ENCODE measurements at places on chromosomes 11 and 22.

- no peak for DNase-seq
These were observed 73.0 kb upstream of the PHF21B start for GRCh38 chr22:45082795-45083194.

- no peak for DNase-seq
These were observed 31.1 kb downstream of the UQCR10 start for GRCh38 chr22:29798318-29798717.

GRCh38 chr22:43275545-43276317, 67.4 kb downstream of the SCUBE1 start:
- DNase-seq = no peak

- DNase-seq = no peak
These were observed 9.6 kb upstream of the C1QTNF6 start for GRCh38 chr22:37197451-37198257.

GRCh38 chr11:128555606-128556005, 31.8 kb downstream of the ETS1 start:
- DNase-seq = no peak

GRCh38 chr11:117835576-117835975, 11.0 kb upstream of the FXYD2 start:
- DNase-seq = no peak

DNA sequence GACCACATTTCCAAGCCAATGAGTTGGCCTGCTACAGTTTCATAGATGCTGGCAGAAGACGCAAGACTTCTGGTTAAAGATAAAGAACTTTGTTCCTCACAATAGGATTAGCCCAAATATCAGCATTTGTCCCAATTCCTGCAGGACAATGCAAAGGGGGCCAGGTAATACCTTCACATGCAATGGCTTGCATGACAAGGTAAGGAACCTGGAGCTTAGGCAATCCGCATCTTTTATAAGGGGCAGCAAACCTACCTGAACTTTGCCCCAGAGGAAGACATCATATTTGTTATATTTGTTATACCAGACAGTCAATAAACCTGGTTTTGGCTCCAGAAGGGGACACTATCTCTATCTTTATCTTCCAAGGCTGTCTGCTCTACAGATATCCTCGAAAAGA, 5.3 kb downstream of the P2RY6 start:
- DNase-seq = no peak

- no peak for DNase-seq
These were observed 1.2 kb downstream of the BET1L start for GRCh38 chr11:206002-206384.

DNA sequence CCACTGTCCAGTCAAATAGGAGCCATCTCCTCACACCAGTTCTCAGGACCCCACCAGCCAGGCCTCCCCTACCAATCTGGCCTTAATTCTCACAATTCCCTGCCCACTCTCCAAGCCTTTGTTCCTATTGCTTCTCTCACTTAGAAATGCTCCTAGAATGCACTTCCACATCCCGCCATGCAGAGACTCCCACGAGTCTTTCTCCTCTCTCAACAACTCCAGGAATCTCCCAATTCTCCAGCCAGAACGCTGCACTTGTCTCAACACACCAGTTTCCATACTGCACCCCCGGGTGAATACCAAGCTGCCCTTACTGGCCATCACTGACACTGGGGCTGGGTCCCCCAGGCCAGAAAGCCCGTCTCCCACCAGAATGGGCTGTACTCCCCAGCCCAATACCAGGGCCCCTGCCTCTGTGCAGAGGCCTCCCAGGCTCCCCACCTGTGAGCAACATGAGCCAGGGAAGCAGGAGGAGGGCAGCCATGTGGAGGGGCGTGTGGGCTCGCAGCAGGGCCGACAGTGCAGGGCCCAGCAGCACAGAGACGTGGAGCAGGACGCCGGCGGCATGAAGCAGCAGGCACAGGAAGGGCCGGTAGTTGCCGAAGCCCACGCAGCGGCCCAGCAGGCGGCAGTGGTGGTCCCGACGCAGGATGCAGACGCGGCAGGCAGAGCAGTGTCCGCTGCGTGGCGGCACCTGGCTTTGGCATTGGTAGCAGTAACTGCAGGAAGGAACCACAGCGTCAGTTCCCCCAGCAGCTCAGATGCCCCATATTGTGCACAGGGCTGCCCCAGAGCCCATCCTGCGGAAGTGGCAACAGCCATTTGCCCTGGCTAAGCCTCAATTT, 2.4 kb downstream of the ZDHHC24 start:
- DNase-seq = no peak

GRCh38 chr11:108206171-108206570, 16.3 kb downstream of the NPAT start:
- no peak for DNase-seq

DNA sequence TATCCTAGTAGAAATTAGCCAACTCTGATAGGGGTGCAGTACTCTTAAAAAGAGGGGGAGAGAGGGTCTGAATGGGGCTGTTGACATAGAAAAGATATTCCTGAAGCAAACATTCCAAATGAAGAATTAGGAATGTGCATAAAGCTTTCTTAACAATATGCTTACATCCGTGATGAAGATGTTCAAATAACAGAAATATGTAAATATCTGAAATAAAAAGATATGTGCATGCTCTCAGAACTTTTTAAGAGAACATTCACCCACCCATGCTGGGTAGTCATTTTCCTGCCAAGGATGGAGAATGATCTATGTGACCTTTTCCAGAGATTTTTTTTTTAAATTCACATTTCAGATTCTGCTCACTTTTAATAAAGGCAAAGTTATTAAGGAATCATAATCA, 80.6 kb downstream of the GRIA4 start:
- no peak for DNase-seq

DNA sequence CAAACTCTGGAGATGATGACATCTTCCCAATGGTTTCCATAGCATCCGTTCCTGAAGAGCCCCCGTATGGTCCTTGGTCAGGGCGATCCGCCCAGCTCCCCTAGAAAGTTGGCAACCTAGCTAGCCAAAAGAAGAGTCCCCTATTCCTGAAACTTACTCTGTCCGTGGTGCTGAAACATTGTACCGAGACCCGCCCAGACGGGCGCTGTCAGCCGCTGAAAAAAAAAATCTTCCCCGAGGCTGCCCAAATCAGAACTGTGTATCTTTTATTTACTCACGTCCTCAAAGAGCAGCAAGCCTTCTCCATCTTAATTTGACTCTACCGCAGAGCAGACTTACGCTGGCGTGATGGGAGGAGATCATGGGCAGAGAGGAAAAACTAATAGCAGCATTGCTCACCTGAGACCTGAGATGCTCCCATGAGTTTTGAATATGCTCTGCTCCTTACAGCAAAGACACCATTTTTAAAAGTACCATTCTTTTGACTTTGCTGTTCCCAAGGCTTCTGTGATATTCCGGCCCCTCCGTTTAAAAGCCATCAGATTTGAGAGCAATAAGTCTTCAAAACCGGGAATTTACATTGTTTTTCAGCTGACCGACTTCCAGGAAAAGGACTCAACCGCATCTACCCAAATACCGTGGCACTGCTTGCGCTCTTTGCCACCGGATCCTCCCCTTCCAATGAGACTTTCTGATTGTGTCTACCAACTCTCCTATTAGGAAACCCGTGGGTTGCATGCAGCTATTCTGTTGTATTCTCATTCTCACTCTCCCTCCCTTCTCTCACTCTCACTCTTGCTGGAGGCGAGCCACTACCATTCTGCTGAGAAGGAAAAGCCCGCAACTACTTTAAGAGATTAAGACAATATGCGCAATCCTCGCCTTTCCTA, at the start of gene SLC17A6:
Gene SLC17A6, plus strand, starts transcription at position 786 of the 890 bp plus-strand sequence. CDS start 153 bp downstream, outside the sequence.
- no peak for DNase-seq

GRCh38 chr11:75740681-75741080, 23.0 kb downstream of the MOGAT2 start:
- DNase-seq = no peak

DNA sequence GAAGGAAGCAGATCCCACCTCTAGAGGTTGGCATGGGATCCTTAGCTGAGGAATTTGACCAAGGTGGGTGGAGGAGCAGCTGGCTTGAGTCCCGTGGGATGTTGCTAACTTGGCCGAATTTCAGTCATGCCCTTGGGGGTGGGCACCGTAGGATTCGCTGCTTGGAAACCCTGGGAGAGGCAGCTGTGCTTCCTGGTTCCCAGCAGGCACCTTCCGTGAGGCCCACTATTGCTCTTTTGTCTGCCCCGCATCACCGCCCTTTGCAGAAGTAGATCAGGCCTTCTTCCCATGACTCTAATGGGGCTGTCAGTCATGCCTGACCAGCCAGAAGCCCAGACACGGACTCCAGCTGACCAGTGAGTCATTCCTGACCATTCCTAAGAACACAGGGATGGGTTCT, 292.3 kb upstream of the SYN3 start:
- DNase-seq = no peak

GRCh38 chr22:44025171-44026065, 1.3 kb downstream of the PARVB start:
- no peak for DNase-seq

GRCh38 chr11:119107538-119108145, 498 bp downstream of the C2CD2L start:
- DNase-seq = no peak

DNA sequence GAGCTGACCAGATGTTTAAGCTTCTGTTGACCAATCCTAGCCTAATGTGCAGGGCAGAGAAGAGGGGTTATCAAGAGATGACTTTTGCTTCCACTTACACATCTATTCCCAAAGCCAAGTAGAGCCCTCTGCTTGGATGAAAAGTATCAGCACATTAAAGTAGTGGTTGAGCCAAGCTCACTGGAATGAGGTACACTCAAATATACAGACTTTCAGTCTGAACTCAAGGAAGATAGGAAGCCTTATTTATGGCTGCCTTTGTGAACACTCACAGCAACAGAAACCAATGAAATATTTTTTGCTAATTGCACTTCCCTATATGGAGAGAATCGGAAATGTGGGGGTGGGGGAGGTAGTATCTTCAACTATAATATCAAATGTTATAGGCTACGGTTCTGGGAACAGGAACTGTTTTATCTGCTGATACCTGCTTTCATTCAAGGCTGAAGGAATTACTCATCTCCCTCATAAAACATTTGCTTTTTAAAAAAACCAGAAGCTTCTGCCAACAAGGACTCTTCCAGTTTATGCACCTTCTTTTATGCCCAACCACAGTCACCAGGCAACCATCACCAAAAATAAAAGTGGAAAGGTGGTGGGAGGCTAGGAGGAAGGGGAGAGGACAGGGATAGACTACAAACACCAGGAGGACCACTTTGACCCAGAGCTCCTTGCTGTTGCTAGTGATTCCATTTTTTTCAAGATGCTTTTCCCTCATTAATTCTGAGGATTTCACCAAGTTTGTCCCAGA, 91.2 kb downstream of the CLPB start:
- DNase-seq = no peak

- peak; percentile 65 for DNase-seq
These were observed 1018.9 kb downstream of the DLG2 start for GRCh38 chr11:84607975-84608836.

DNA sequence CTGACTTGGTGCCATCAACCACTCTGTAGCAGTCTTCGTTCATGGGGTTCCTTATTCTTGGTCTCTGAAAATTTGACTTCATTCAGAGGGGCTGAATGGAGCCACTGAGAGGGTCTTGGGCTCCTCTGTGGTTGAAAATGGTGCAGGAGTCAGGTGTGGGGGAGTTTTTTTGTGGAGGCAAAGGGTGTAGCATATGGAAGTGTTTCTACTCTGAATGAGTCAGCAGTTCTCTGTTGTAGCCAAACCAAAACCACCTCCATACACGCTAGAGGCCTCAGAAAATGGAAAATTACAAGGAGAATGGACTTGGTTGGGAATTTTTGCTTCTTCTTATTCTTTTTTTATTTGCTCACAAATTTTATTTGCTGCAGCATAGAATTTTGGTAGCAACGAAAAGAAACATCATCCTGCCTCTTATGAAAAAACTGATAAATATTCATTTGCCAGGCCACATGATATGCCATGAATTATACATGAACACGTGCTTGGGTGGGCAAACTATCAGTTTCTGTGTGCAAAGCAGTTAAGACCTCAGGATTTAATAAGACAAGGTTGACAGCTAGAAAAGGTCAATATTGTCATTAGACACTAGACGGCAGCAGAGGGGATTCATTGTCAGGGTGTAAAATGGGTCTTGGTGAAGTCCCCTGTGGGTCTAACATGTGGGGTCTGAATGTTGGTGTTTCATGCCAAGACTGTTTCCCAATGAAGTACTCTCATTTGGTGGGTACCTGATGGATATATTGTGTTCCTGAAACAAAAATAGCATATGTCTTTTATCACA, 111.7 kb downstream of the MYO18B start:
- no peak for DNase-seq

DNA sequence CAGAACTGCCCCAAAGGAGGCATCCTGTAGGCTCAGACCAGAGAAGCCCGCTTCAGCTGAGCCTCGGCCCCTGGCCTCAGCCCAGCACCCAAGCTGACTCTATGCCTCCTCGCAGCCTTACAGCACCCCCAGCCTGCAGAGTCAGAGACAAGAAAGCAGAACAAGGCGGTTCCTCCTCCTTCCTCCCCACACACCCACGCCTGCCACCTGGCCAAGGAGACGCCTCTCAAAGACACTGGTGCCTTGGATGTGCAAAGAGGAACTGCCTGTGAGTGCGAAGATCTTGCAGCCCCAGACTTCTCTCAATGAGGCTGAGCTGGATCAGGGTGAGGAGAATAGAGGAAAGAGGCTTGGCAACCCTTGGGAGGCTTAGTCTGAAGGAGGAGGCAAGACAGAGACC, 60.2 kb downstream of the PDE2A start:
- peak; percentile 77 for DNase-seq

DNA sequence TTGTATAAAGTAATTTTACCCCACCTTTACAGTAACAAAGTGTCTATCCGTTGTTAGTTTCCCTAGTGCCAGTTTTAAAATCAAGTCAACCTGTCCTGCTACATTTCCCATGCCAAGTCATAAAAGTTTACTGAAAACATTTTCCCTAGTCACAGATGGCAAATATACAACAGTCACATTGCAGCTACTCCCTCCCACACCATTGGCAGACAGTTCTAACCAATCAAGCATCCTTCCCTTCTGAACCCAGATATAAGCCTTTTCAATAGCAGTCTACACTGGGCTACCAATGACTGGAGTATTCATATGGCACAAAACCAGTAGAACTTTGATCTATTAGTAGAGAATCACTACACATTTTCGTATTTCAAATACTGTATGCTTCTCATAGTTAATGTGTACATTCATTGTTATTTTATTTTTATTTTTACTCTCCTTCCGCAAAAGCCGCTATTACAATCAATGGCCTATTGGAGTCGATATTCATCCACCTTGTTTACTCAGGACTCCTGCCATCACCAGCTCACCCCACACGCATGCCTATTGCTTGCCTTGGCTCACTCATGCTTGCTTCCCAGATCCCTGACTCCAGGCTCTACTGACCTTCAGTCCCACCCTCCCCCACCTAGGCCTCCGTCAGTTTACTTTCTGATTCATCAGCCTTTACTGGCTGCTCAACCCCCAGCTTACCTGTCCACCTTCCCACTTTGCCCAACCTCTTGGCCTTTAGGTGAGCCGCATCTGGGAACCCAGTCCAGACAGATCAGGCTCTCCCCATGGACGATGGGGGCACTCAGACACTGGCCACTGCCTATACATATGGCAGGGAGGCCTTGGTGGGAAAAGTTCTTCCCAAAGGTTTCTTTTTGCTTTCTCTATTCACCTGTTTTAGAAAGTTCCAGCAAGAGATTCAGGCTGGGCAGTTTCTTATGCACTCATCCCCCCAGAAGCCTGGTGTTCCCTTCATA, 408.4 kb downstream of the SOX6 start:
- DNase-seq = no peak

Measured in putamen (tissue), 1 donor.